Hypothalamus (tissue), 51 donors: ENCODE measurements at places on chromosomes 1 and 21.

DNA sequence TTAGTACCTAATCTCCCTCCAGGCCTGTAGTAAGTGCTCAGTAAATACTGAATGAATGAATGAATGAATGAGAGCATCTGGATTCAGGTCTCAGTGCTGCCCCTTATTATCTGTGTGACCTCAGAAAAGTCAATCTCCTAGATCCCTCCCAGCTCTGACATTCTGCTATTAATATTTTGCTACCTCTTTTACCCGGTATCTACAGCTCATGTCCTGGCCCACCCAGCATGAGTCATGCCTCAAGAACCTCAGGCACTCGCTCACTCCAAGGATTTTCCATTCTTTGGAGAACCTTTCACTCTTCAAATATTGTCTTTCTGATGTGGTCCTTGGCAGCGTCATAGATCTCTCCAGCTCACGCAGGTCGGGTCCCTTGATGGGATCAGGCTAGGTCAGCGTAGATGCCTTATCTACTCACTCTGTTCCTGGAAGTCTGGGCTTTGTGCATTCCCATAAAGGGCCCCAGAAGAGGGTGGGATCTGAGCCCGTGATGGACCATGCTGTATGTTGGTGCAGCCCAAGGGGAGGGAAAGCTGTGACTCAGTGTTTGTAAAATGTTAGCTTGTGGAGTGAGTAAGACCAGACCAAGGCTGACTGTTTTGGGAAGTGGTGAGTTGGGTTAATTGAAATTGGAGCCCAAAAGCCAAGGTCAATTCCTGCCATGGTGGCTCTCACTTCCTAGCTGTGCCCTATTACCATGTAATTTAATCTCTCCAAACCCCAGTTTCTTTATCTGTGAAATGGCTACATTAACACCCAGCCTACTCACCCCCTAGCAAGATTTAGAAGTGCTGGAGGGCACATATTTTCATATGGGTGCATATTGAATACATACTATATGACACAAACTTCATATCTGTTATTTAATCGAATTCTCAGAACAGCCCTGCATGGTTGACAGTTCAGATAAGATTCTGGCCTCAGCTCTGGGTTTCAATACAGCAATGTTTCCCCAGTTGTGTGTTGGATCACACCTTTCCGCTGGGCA, 214.1 kb upstream of the USP24 start:
- DNase-seq, result no peak

DNA sequence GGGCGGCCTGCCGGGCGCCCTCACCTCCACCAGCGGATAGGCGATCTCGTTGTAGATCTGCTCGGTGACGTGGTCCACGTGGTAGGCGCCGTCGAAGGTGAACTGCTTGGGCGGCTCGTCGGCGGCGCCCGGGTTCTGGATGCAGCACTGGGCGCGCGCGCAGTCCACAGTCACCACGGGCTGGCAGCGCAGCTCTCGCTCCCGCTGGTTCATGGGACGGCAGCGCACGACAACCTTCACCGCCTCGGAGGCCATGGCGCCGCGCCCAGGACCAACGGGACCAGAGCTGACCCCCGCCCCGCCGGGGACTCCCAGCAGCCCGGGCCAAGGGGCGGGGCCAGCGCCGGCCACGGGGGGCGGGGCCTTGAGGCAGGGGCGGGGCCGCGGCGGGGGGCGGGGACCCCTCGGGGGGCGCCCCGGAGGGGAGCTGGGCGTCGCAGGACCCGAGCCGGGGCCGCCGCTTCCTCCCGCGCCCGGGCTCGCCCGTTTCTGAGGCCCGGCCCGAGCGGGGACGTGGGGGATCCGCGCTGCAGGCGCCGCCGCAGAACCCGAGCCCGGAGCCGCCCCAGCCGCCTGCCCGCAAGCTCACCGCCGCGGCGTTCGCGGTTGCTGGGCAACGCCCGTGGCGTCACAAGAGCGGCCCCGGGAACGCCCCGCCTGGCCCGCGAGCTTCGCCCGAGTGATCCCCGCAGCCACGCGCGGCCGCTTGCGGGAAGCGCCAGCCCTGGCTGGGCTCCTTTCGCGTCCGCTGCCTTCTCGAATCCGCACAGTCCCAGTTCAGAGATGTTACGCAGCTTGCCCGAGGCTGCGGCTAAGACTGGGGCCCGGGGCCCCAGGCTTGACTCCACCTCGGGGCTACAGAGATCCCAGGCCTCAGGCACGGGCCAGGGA, at the start of gene KIF17:
TSS of gene KIF17 (minus strand) at position 556 of the 891 bp plus-strand sequence. CDS start at position 255, 301 bp downstream.
- DNase-seq, result peak; percentile 69

DNA sequence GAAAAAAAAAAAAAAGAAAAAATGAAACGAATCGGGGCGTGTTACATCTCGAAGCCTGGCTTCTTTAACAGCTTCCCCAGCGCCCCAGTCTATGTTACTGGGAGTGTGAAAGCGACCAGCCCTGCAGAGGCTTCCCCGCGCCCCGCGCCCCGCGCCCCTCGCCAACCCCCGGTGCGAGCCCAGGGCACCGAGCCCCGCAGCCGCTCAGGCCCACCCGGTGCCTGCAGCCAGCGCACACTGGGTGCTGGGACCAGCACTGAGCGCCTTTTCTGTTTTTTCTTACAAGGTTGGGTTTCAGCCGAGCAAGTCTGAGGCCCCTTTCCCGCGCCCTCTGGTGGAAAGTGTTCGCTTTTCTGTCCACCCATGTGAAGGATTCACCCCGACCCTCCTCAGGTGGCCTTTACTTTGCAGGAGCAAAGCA, 42.1 kb upstream of the ZNF496 start:
- peak; percentile 6 for DNase-seq

GRCh38 chr1:166164646-166164994, 2.2 kb downstream of the FAM78B start:
- no peak for DNase-seq

GRCh38 chr1:83769594-83770318, 229.2 kb downstream of the TTLL7 start:
- DNase-seq, result no peak

GRCh38 chr1:113780374-113781146, 21.3 kb upstream of the PHTF1 start:
- DNase-seq, result no peak

DNA sequence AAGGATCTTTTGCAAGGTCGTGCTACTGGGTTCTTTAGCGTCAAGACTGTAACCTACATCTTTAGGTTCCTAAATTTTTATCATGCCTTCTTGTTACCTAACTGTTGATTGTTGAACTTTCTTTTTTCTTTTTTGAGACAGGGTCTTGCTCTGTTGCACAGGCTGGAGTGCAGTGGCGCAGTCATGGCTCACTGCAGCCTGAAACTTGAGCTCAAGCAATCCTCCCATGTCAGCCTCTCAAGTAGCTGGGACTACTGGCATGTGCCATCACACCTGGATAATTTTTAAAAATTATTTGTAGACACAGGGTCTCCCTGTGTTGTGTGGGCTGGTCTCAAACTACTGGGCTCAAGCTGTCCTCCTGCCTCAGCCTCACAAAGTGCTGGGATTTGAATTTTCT, 52.9 kb downstream of the NFIA start:
- DNase-seq, result no peak

DNA sequence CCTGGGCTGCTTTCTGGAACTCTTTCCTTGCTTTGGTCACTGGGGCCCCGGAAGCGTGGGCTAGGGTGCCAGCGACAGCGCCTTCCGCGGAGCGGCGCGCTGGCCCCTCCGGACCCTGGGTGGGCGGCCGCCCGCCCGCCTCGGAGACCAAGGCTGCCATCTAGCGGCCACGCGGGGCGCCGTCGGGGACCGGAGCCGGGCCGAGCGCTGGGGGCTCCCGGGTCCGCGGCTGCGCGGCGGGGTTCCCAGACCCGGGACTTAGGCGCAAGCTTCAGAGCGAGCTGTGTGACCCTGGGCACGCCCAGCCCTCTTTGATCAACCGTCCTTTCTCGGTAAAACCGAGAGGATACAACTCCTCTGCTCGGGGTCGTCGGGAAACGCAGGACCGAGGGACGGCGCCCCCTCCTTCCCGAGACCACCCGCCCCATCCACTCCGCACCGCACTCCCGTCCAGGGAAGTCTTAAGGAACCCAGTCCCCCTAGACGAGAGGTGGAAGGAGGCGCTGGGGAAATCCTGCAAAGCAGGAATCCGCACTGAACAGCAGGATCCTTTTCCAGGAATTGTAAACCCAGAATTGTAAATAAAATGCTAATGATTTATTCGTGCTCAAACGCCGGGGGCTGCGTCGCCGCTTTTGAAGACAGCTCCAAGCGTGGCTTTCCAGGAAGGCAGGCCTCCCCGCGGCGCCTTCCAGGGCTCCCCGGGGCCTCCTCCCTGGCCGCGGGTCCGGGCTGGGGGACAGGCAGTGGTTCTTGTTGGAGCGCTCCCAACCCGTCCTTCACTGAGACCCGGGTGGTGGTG, 41.2 kb downstream of the RRAGC start:
- no peak for DNase-seq

- DNase-seq, result no peak
Observed at GRCh38 chr1:226867461-226868054, 2.9 kb upstream of the PSEN2 start.

DNA sequence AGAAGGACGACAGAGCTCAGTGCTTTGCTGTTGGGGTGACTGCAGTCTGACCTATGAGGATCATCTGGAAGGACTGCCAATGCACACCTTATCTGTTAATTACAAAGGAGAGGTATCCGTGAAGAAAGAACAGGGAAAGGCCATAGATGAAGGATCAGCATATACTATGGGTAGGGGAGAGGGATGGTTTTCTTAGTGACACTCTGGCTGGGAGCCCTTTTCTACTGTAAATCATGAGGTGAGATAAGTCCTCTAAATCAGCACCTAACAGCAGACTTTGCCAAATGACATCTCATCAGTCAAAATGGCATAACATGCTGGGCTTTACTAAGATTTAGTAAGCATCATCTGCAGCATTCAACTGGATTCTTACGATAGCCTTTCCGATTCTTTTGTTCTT, 100.0 kb downstream of the PLPPR5 start:
- DNase-seq, result no peak

DNA sequence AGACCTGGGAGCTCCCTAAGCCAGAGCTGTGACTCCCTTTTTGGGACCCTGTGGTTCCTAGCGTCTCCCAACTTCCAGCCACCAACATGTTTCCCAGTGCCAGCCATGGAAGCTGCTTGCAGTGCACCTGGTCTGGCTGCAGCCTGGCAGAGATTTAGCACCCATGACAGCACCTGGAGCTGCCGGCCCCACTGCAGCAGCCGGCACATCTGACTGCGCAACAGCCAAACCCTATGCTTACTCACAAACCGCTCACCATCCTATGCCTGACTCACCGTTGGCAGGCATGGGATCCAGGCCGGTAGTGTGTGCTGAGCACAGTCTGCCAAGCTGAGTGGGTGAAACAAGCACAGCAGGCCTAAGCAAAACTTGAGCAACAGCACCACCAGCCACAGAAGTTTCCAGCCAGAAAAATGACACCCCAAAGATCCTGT, 435.9 kb upstream of the PRMT6 start:
- DNase-seq, result no peak

GRCh38 chr21:40639616-40640194, 207.3 kb downstream of the DSCAM start:
- DNase-seq, result no peak

DNA sequence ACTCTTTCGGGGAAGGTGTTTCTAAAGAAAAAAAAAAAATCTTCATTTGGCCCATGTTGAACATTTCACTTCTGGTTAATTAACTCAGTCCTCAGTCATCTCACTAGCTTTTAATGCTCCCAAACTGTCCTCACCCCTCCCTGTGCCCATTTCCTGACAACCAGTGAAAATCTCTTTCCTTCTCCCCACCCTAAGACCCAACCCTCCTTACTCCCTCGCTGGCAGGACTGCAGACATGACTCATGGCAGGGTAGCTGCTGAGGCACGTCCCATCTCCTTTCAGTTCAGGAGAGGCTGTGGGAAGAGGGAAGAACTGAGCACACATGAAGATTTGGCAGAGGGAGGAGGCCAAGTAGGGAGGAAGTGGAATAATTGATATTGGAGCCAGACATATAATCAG, 12.6 kb downstream of the PKP1 start:
- DNase-seq, result no peak

DNA sequence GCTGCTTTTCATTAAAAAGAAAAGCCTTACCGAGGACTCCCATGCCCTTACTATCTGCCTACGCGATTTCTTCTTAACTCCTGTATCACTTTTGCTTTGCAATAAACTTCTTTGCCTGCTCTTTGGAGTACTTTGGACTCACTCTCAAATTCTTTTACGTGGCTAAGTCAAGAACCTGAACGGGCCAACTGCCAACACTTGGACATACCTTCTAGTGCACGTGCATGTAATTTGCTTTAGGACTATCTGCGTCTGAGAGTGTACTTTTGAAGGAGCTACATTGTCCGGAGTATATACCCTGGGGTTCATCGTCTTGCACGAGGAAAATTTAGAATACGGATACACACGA, 3.6 kb upstream of the OTUD3 start:
- DNase-seq, result no peak

DNA sequence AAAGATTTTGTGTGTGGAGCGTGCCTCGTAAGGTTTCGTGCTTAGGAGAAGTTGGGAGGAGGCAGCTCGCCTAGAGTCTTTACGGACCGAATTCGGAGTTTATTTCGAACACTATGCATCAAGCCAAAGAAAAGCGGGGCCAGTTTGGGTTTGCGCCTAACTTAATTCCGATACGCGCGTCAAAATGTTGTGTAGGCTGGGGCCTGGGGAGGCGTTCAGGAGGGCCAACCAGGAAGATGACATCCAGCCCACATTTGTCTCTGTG, 6.4 kb downstream of the FOXD2 start:
- DNase-seq, result no peak

DNA sequence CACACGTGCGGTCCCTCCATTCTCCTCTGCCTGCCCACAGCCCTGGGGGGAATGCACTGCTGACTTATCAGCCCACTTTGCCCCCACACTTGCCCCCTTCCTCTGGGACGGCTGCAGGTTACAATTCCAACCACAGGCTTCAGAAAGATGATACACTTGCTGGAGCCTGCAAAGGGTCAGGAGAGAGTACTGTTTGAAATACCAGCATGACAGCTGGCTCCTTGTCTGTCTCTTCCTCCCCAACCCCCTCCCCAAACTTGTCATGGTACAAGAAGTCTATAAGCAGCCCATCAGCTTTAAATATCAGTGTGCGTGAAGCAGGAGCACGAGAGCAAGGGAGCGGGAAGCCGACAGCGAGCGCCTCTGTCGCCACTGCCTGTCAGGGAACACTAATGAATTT, 62.4 kb downstream of the ERI3 start:
- no peak for DNase-seq

GRCh38 chr1:241606544-241606943, 33.6 kb downstream of the CHML start:
- DNase-seq, result no peak

GRCh38 chr1:235657747-235658526, 8.4 kb upstream of the GNG4 start:
- no peak for DNase-seq

DNA sequence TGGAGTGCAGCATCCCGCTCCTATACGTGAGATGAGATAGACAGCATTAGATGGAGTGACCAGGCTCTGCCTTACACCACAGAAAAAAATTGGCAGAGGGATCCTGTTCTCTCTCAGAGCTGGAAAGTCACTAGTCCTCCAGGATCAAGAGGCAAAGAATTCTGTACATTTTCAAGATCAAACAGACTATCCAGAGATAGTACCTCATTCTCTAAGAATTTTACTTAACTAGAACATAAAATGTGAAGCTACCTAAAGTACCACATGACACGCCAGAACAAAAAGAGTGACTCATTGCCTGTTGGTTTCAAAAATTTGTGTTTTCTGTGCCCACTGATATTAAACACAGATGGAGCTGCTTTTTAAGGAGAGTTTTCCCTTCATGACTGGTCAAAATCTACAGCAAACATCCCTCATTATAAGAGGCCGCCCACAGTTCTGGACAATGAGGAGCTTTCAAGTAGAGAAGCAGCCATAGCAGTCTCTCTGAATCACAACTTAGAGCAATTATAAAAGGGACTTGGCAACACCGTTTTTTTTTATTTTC, 32.3 kb downstream of the CD160 start:
- DNase-seq, result peak; percentile 2
